GM23338 (cell line): ENCODE measurements at places on chromosomes 7 and 10. TPM values are rescaled to one million over a fixed set of nuclear protein-coding genes. Genes with fewer than 3 reads are reported as not detected.

- no peaks in the 10 kb centered on the region for H3K4me1 ChIP-seq
- H3K4me3 ChIP-seq, result no peak overlapping the region
- H3K36me3 ChIP-seq, result no peaks in the 10 kb centered on the region
- H3K27me3 ChIP-seq, result no peaks in the 10 kb centered on the region
Observed at GRCh38 chr7:28774261-28774988, 183.7 kb downstream of the TRIL start.

DNA sequence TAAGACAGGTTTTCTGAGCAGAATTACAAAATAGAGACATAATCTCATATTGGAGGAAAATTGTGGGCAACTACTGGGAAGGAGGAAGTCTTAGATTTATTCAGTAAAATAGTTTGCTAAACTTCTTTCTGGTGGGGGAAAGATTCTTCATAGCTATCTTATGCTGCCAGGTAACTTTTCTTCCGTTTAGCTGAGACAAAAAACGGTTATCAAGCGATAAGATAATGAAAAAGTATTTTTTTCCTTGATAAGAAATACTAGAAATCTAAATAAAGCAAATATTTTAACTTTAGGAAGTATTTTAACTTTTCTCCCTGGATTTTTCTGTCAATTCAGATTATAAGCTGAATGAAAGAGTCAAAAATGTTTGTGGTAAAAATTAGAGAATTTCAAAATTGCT is 52.3 kb downstream of the JMJD1C start:
- no peak overlapping the region for H3K27ac ChIP-seq
- no peaks in the 10 kb centered on the region for H3K36me3 ChIP-seq
- peaks cover 21% of the 10 kb centered on the region for H3K4me1 ChIP-seq
- DNase-seq, result no peak

DNA sequence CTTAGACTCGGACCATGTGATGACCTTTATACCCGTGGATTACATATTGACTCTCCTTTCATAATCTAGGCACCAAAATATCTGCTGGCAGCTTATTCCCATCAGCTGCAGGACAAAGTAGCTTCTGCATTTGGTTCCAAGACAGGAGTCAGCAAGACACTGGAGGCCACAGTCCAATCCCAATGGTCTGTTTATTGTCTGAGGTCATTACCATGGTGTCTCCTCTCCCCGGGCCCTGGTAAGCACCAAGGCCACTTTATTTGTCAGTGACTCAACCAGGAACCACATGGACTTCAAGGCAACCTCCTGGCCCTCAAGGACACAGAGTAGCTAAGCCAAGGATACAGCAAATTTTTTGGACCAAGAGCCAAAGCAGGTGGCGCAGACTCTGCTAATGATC is 36.1 kb downstream of the KCNMA1 start:
- no peaks in the 10 kb centered on the region for H3K36me3 ChIP-seq
- no peak overlapping the region for H3K27ac ChIP-seq
- DNase-seq, result no peak
- H3K27me3 ChIP-seq, result no peaks in the 10 kb centered on the region
- H3K4me3 ChIP-seq, result no peak overlapping the region
- H3K4me1 ChIP-seq, result peaks cover 8% of the 10 kb centered on the region; the same call in 1 of the 2 replicates

- H3K4me3 ChIP-seq, result no peak overlapping the region
- DNase-seq, result peak; percentile 11
- H3K27me3 ChIP-seq, result no peaks in the 10 kb centered on the region
- no peaks in the 10 kb centered on the region for H3K36me3 ChIP-seq
Observed at GRCh38 chr7:11751807-11752389, 80.1 kb downstream of the THSD7A start.

DNA sequence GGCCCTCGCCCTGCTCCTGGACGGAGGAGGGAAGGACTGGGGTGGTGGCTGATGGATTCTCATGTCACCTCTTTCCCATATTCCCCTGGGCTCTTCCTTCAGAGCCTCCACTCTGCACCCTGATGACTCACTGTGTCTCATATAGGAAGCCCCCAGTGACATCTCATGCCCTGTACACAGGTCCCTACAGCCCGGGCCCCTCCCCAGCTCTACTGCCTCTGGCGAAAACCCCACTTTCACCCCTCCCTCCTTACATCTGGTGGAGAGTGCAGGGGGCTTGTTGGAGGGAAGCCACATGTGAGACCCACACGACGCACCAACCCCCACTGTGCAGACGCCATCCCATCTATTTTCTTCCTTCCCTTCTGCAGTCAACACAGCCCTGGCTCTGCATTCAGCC is 72.8 kb upstream of the ZNF479 start:
- DNase-seq, result no peak
- no peak overlapping the region for H3K4me3 ChIP-seq
- no peaks in the 10 kb centered on the region for H3K4me1 ChIP-seq
- H3K27me3 ChIP-seq, result no peaks in the 10 kb centered on the region
- 0 out of 2 replicates have a peak, but pooled peaks cover under 1% of the 10 kb centered on the region for H3K36me3 ChIP-seq

- H3K4me3 ChIP-seq, result no peak overlapping the region
- H3K36me3 ChIP-seq, result no peaks in the 10 kb centered on the region
- no peaks in the 10 kb centered on the region for H3K27me3 ChIP-seq
- no peak overlapping the region for H3K27ac ChIP-seq
- no peaks in the 10 kb centered on the region for H3K4me1 ChIP-seq
- no peak for DNase-seq
Observed at GRCh38 chr10:88975377-88975720, 15.2 kb upstream of the FAS start.

The CFAP70 gene
- 0.08 and 0.17 TPM in 2 replicates for total RNA-seq

The SLC18A2 gene
- total RNA-seq, result 7.8 and 8.7 TPM in 2 replicates
